Glutamatergic neuron (in vitro differentiated cells): ENCODE measurements at places on chromosomes 4 and X. TPM values are rescaled to one million over a fixed set of nuclear protein-coding genes. Genes with fewer than 3 reads are reported as not detected.

ADRA2C gene
- 4.8 TPM for total RNA-seq

OTUD6A gene
- total RNA-seq = not detected

HAND2 gene
- total RNA-seq = not detected

PASD1 gene
- not detected for total RNA-seq

DOK7 gene
- total RNA-seq = 5.1 TPM

COMMD8 gene
- total RNA-seq = 8.2 TPM

TRIM60 gene
- total RNA-seq = not detected

LAMP2 gene
- 48.9 TPM for total RNA-seq

JAKMIP1 gene
- 2.4 TPM for total RNA-seq

CENPVL1 gene
- total RNA-seq = not detected

BEX1 gene
- total RNA-seq = 140 TPM

HSFX1 gene
- 1.8 TPM for total RNA-seq

ANOS1 gene
- total RNA-seq = 1.0 TPM

XAGE2 gene
- not detected for total RNA-seq

OTUD4 gene
- 22.7 TPM for total RNA-seq

DIPK2B gene
- not detected for total RNA-seq

ATP2B3 gene
- 68.0 TPM for total RNA-seq

SCRG1 gene
- total RNA-seq = not detected

HELT gene
- total RNA-seq = not detected

GYPB gene
- total RNA-seq = not detected

CLDN22 gene
- not detected for total RNA-seq

MAGEA8 gene
- not detected for total RNA-seq

GPR50 gene
- total RNA-seq = 0.42 TPM

LINC00632 gene
- total RNA-seq = 89.8 TPM
